ENCODE measurements at places on chromosomes 6 and 20.

GRCh38 chr6:33888183-33888582 lies 84.4 kb upstream of the MLN start:
- no peak for DNase-seq

- no peak for DNase-seq
Measured at GRCh38 chr6:11062715-11063114, 18.6 kb upstream of the ELOVL2 start.

DNA sequence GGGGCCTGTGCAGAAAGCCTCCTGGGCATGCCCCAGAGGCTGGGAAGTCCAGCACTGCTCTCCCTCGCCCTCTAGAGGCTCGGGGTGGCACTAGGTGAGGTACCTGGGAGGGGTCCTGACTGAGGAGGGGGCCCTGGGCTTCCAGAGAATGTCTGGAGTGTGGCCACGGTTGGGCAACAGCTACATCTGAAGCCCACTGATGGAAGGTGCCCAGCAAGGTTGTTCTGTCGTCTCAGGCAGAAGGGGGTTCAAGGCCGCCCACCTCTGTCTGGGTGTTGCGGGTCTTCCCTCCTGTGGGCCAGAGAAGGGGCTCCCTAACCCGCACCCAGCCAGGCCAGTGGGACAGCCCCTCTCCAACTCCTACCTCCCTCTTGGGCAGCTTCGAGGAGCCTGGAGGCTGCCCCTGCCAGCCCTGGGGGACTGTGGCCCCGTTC lies 11.4 kb upstream of the VEGFA start:
- no peak for DNase-seq

DNA sequence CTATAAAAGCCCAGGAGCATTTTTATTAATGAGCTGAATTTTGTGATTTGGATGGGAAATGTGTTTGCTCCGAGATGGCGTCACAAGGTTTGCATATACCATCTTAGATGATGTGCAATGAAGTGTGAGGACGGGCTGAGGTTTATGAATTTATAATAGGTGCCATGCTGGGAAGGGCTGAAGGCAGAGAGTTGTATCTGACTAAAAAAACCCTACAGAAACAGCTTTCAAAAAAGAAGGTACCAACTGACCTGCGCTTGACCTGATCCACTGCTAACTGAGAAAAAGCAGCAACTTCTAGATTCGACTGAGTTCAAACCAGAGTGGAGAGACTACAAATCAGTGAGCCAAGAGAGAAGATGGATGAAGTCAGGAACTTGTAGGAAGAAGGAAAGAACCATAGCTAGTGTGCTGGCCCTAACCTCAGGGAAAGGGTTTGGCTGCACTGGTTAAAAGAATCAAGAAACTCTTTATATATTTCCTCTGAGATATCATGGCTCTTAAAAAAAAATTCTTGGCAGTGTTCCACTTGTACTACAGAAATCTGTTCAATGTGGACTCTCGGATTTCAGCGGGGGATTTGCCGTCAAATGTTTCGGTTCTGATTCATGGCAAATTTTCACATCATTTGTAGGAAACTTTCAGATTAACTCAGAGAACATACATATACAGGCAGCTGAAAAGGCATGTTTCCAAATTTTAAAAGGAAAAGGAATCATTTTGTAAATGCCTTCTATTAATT lies 56.5 kb upstream of the HDGFL1 start:
- DNase-seq = no peak

- no peak for DNase-seq
Measured at GRCh38 chr6:36445621-36446020, 2.8 kb downstream of the KCTD20 start.

DNA sequence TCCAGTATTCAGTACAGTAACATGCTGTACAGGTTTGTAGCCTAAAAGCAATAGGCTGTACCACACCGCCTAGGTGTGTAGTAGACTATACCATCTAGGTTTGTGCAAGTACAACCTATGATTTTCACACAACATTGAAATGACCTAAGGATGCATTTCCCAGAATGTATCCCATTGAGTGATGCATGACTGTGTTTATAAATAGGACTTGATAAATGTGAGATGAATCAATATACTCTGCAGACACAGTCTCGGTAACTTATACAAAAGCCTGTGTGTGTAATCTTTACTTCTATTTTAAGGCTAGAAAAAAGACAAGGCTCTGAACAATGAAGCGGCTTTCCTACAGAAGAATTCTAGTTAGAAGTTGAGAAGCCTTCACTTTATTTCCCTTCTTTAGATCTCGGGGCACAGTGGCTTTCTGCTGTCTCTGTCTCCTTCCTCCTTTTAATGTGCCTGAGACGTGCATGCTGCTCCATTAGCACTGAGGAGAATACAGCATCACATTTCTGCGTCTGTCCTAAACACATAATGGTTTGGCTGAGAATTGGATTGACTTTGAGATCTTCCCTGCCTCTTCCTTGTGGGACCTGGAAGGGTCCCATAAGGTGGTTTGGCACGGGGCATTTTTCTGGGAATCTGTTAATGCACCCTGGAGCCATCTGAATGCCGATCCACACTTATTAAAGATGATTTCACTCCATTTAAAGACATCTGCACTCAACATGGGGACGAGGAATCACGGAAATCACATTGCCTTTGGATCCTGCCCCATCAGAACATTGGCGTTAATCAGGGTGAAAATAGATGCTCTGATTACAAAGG lies 112.5 kb downstream of the SCML4 start:
- DNase-seq = no peak

DNA sequence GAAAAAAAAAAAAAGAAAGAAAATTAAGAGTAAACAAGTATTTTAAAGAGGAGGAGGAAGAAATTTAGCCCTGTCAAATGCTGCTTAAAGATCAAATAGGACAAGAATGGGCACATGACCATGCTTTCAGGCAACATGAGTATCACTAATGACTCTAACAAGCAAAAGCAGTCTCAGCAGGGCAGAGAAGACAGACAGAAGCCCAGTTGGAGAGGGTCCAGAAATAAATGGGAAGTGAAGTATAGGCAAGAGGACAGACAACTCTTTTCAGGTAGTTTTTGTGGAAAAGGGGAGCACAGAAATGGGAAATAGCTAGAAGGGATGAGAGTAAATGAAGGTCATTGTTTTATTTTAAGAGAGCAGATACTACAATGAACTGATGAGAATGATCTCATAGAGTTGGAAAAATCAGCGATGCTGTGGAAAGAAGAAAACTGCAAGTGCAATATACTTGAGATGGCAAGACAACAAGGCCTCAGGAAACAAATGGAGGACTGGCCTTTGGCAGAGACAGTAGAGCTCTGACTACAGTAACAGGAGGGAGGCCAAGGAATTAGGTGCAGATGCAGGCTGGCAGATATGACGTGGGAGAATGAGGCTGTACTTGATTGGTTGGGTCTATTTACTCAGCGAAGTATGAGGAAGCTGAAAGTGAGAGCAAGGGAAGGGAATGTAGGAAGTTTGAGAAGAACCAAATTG lies 40.3 kb downstream of the KIF6 start:
- no peak for DNase-seq

- no peak for DNase-seq
Measured at GRCh38 chr6:53192682-53193188, 44.1 kb upstream of the GCM1 start.

DNA sequence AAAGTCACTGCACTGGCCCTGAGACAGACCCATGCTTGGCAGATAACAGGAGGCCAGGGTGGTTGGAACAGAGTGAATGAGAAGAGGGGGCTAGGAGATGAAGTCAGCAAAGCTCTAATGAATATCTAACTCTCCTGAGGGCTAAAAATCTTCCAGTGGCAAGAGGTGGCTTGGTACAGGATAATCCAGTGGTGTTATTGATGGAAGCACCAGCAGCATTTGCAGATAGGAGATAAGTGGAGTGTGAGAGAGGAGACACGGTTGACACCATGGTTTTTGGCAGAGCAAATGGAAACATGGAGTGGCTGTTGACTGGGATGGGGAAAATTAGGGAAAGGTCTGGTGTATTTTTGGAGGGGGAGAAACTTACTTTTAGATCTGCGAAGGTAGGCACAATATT lies 363.0 kb downstream of the ARHGAP18 start:
- no peak for DNase-seq

DNA sequence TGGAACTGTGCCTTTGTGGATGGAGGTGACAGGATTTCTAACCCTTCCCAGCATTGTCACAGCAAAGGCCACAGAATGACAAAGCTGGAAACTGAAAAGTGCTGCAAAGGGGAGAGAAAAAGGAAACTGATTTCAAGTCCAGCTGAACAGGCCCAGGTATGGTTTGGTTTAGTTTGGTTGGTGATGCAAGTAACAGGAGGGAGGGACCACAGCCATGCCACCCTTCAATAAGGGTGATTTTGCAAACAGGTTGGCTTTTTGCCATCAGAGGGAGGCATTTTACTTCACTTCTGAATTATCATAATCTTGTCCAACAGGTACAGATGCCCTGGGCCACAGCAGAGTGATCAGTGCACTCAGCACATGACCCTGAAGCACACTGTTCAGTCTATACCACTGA lies 6.6 kb downstream of the FITM2 start:
- no peak for DNase-seq

- no peak for DNase-seq
Measured at GRCh38 chr6:124968401-124968800, 6.2 kb downstream of the RNF217 start.

Measured in stimulated activated CD8-positive, alpha-beta memory T cell treated with anti-CD3 and anti-CD28 coated beads, Interleukin-4, amount 100 ng/mL, for 1 hour (primary cell).